ENCODE measurements at places on chromosomes 16 and 17. TPM values are rescaled to one million over a fixed set of nuclear protein-coding genes. Genes with fewer than 3 reads are reported as not detected.
A peak's percentile ranks its signal among the peaks of the same experiment; 100 is the strongest.

RNF166 gene
- total RNA-seq: 58.6 TPM

PTX4 gene
- total RNA-seq: not detected

SOCS7 gene
- 35.7 TPM for total RNA-seq

ABI3 gene
- 32.4 TPM for total RNA-seq

HAS3 gene
- 1.2 TPM for total RNA-seq

- H3K4me3 ChIP-seq: peak overlapping the region; percentile 71
- peak overlapping the region; percentile 68 for H3K27ac ChIP-seq
- H3K36me3 ChIP-seq: peaks cover 13% of the 10 kb centered on the region
- no peaks in the 10 kb centered on the region for H3K27me3 ChIP-seq
- H3K4me1 ChIP-seq: peaks cover 96% of the 10 kb centered on the region
These were observed 20.6 kb downstream of the MAP3K14 start for GRCh38 chr17:45296003-45296832.

- H3K27me3 ChIP-seq: no peaks in the 10 kb centered on the region
- DNase-seq: no peak
- no peak overlapping the region for H3K4me3 ChIP-seq
- H3K4me1 ChIP-seq: no peaks in the 10 kb centered on the region
- no peak overlapping the region for H3K27ac ChIP-seq
- H3K36me3 ChIP-seq: peaks cover 4% of the 10 kb centered on the region
These were observed 15.4 kb downstream of the DHODH start for GRCh38 chr16:72023962-72024361.

DNA sequence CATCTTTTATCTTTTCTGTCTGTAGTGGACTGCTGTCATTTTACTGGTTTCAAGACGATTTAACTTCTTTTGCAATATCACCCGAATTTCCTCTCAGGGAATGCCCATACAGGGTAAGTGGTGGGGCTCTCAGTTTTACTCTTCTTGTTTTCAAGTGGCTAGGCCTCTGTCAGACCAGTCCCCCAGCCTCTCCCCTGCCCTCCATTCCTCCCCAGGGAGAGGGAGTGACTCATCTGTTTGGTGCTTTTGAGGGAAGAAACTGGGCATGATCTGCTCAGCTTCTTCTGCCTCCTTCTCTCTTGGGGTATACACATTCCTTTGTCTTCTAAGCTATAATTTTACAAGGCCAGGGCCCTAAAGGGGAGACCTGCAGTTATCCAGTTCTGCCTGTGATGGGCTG lies 332.0 kb downstream of the CBLN1 start:
- no peak overlapping the region for H3K27ac ChIP-seq
- H3K4me1 ChIP-seq: no peaks in the 10 kb centered on the region
- no peak for DNase-seq
- H3K27me3 ChIP-seq: no peaks in the 10 kb centered on the region
- H3K4me3 ChIP-seq: no peak overlapping the region

- no peak for DNase-seq
- H3K27me3 ChIP-seq: no peaks in the 10 kb centered on the region
- H3K4me1 ChIP-seq: no peaks in the 10 kb centered on the region
- H3K27ac ChIP-seq: no peak overlapping the region
These were observed 38.0 kb downstream of the ABCA6 start for GRCh38 chr17:69103557-69104233.

- no peaks in the 10 kb centered on the region for H3K27me3 ChIP-seq
- peaks cover 2% of the 10 kb centered on the region for H3K36me3 ChIP-seq
- peak overlapping the region; percentile 92 for H3K27ac ChIP-seq
- peaks cover 24% of the 10 kb centered on the region for H3K4me1 ChIP-seq
- peak overlapping the region; percentile 70 for H3K4me3 ChIP-seq
These were observed 6.8 kb downstream of the MPG start for GRCh38 chr16:84718-85406.

DNA sequence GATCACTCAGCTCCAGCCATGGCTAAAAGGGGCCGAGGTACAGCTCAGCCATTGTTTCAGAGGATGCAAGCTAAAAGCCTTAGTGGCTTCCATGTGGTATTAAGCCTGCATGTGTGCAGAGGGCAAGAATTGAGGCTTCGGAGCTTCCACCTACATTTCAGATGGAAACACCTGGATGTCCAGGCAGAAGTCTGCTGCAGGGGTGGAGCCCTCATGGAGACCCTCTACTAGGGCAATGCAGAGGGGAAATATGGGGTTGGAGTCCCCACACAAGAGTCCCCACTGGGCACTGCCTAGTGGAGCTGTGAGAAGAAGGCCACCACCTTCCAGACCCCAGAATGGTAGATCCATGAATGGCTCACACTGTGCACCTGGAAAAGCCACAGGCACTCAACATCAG lies 14.7 kb upstream of the PSMD11 start:
- H3K27ac ChIP-seq: no peak overlapping the region
- no peaks in the 10 kb centered on the region for H3K4me1 ChIP-seq
- no peak overlapping the region for H3K4me3 ChIP-seq
- H3K27me3 ChIP-seq: no peaks in the 10 kb centered on the region
- H3K36me3 ChIP-seq: peaks cover 9% of the 10 kb centered on the region

- H3K4me1 ChIP-seq: no peaks in the 10 kb centered on the region
- H3K27me3 ChIP-seq: no peaks in the 10 kb centered on the region
- H3K27ac ChIP-seq: no peak overlapping the region
- no peak for DNase-seq
These were observed 31.6 kb downstream of the SERPINF1 start for GRCh38 chr17:1793447-1793806.

- peak overlapping the region; percentile 69 for H3K4me3 ChIP-seq
- peak; percentile 91 for DNase-seq
- H3K4me1 ChIP-seq: peaks cover 57% of the 10 kb centered on the region
These were observed 26.5 kb upstream of the LASP1NB start for GRCh38 chr17:38898812-38899348.

- peaks cover 29% of the 10 kb centered on the region for H3K4me1 ChIP-seq
- no peak overlapping the region for H3K4me3 ChIP-seq
- no peaks in the 10 kb centered on the region for H3K36me3 ChIP-seq
- no peak overlapping the region for H3K27ac ChIP-seq
- no peak for DNase-seq
These were observed 67.7 kb upstream of the ARL4D start for GRCh38 chr17:43330876-43331639.

DNA sequence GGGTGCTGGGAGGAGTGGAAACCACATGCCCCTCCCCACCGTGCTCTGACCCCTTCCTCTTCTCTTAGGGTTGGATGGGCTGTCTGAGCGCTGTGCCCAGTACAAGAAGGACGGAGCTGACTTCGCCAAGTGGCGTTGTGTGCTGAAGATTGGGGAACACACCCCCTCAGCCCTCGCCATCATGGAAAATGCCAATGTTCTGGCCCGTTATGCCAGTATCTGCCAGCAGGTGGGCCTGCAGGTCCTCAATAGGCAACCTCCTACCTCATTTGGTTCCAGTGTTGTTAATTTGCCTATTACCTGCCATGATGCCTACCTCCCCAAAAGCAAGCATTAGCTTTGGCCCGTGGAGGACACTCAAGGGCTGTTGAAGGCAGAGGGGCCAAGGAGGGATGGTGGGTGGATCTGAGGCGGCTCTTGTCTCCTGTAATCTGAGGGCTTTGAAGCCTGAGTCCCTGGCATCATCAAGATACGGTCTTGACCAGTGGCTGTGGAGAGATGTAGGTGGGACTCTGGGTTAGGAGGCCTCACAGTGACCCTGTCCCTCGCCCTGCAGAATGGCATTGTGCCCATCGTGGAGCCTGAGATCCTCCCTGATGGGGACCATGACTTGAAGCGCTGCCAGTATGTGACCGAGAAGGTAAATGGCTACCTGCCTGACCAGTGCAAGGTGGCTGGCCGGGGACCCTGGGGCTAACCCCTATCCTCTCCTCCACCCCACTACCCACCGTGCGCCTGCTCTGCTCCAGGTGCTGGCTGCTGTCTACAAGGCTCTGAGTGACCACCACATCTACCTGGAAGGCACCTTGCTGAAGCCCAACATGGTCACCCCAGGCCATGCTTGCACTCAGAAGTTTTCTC lies 3.4 kb downstream of the ALDOA start:
- peaks cover 37% of the 10 kb centered on the region for H3K4me1 ChIP-seq
- peak overlapping the region; percentile 25 for H3K4me3 ChIP-seq
- peak overlapping the region; percentile 76 for H3K27ac ChIP-seq
- H3K36me3 ChIP-seq: peaks cover 24% of the 10 kb centered on the region
- H3K27me3 ChIP-seq: no peaks in the 10 kb centered on the region

GRCh38 chr17:82345151-82345976 lies 11.8 kb upstream of the SECTM1 start:
- DNase-seq: no peak
- no peaks in the 10 kb centered on the region for H3K36me3 ChIP-seq
- H3K27ac ChIP-seq: no peak overlapping the region
- H3K4me3 ChIP-seq: no peak overlapping the region
- H3K4me1 ChIP-seq: peaks cover 2% of the 10 kb centered on the region
- H3K27me3 ChIP-seq: peaks cover 6% of the 10 kb centered on the region

DNA sequence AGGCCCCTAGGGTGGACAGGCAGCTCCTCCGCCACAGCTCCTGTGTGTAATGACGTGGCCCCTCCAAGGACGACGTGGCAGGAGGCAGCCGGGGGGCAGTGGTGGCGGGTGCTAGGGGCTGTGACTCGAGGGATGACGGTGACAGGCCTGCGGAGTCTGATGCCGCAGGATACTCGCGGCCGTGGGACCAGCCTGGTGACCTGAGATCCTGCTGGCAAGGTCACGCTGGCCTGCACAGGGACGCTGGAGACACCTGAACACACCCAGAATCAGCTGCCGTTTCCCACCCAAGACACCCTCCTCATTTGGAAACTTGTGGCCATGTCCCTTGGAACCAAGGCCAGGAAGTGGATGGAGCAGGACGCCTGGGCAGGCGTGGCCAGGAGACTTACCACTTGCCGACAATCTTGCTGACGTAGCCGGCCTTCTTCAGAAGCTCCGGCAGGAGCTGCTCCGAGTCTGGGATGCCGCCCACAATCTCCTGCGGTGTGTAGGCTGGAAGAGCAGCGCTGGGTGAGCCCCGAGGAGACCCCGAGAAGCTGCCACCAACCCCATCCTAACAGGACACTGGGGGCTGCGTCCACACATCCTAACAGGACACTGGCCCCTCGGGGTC lies 16.0 kb downstream of the GALNS start:
- H3K4me3 ChIP-seq: no peak overlapping the region
- no peaks in the 10 kb centered on the region for H3K27me3 ChIP-seq
- H3K4me1 ChIP-seq: no peaks in the 10 kb centered on the region
- DNase-seq: no peak
- no peaks in the 10 kb centered on the region for H3K36me3 ChIP-seq
- no peak overlapping the region for H3K27ac ChIP-seq

GRCh38 chr16:79469999-79470398 lies 130.5 kb downstream of the MAF start:
- H3K27me3 ChIP-seq: no peaks in the 10 kb centered on the region
- H3K4me1 ChIP-seq: no peaks in the 10 kb centered on the region
- no peak overlapping the region for H3K27ac ChIP-seq
- H3K4me3 ChIP-seq: no peak overlapping the region

GRCh38 chr16:56675685-56676210 lies 6.1 kb downstream of the MT1H start:
- peak; percentile 68 for DNase-seq
- H3K4me1 ChIP-seq: peaks cover 28% of the 10 kb centered on the region
- no peaks in the 10 kb centered on the region for H3K36me3 ChIP-seq
- no peak overlapping the region for H3K27ac ChIP-seq
- peaks cover 40% of the 10 kb centered on the region for H3K27me3 ChIP-seq
- peak overlapping the region; percentile 75 for H3K4me3 ChIP-seq

DNA sequence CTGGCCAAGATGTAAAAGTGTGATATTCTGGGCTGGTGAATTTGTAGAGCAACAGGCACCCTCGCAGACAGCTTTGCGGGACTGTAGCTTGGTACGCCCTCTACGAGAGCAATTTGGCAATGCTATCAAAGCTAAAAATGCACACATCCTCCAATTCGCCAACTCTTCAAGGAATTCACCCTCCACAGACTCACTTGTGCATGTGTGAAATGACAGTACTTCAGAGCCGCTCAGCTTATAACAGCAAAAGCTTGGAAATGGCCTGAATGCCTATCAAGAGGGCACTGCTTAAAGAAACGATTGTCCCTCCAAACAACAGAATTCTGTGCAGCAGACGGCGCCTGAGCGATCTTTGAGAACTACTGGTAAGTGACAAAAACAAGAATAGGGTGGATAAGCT lies 130.8 kb downstream of the SDK2 start:
- H3K4me3 ChIP-seq: no peak overlapping the region
- no peaks in the 10 kb centered on the region for H3K36me3 ChIP-seq
- no peak overlapping the region for H3K27ac ChIP-seq

GRCh38 chr16:2082171-2082982 lies 34.6 kb downstream of the TSC2 start:
- DNase-seq: no peak
- no peaks in the 10 kb centered on the region for H3K27me3 ChIP-seq
- H3K27ac ChIP-seq: no peak overlapping the region
- no peaks in the 10 kb centered on the region for H3K4me1 ChIP-seq

DNA sequence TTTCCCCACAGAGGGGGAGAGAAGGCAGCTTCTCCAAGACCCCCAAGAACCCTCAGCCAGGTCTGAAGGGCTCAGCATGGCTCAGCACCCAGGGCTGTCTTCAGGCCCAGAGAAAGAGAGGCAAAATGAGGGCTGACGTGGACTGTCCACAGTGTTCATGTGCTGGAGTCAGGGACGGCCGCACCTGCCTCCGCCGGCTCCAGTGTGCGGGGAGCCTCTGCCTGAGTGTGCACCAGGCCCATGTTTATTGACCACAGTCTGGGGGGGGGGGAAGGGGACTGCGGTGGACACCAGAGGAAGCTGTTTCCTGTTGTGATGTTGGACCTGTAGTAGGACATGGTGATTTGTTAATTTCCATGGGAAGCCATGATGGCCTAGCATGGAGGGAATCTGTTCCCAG lies 6.9 kb downstream of the MRM1 start:
- no peak overlapping the region for H3K4me3 ChIP-seq
- peaks cover 7% of the 10 kb centered on the region for H3K36me3 ChIP-seq
- H3K4me1 ChIP-seq: peaks cover 41% of the 10 kb centered on the region

DNA sequence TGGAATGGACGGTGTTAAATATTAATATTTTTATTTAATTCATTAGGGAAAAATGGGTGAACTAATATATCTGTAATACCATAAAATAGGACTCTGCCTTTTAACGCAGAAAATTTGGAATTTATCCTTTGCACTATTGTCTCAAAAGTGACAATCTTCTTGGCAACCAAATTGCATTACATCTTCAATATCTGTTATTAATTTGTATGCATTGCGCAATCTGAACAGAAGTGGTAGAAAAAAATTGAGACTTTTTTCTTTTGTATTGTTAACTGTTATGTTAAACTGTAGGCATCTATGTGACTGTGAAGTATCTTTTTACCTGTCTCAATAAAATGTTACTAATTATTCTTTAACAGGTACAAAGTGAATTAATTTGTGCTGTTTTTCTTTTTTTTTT lies 55.6 kb downstream of the PPM1E start:
- H3K27ac ChIP-seq: no peak overlapping the region
- no peak for DNase-seq
- no peak overlapping the region for H3K4me3 ChIP-seq
- H3K27me3 ChIP-seq: peaks cover 30% of the 10 kb centered on the region
- H3K36me3 ChIP-seq: no peaks in the 10 kb centered on the region
- no peaks in the 10 kb centered on the region for H3K4me1 ChIP-seq

- H3K27ac ChIP-seq: no peak overlapping the region
- H3K4me3 ChIP-seq: no peak overlapping the region
- no peak for DNase-seq
- H3K36me3 ChIP-seq: peaks cover 4% of the 10 kb centered on the region
- peaks cover 17% of the 10 kb centered on the region for H3K4me1 ChIP-seq
These were observed 35.3 kb downstream of the NOL11 start for GRCh38 chr17:67753026-67753425.

- no peak overlapping the region for H3K27ac ChIP-seq
These were observed 8.3 kb upstream of the LPCAT2 start for GRCh38 chr16:55500530-55501011.
